Body of pancreas (tissue), 4 donors: ENCODE measurements at places on chromosomes 3 and 15. TPM values are rescaled to one million over a fixed set of nuclear protein-coding genes. Genes with fewer than 3 reads are reported as not detected.

SEMA6D gene
- 18.2 TPM for total RNA-seq

MAGEF1 gene
- 21.8 TPM for total RNA-seq

SLC28A2 gene
- total RNA-seq: not detected

KNG1 gene
- total RNA-seq: not detected

FRG2C gene
- total RNA-seq: not detected

ADGRG7 gene
- total RNA-seq: not detected

ATP13A5 gene
- not detected for total RNA-seq

DNA sequence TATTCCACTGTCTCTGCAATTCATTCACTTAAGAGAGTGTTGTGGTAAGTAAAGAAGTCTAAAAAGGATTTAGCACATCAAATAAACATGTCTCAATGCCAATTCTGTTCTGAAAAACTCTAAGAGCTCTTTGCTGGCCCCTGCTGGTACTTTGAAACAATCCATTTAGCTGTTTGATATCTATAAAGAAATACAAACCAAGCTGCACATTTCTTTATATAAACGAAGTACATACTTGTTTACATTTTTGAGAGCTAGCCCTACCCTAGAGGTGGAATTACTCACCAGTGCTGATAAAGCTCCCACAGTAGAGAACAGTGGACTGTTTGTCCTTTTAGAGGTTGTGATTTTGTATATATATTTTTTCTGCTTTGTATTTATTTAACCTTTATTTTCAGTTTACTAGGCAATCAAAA, 75.5 kb downstream of the NEDD4 start:
- H3K27me3 ChIP-seq: no peaks in the 10 kb centered on the region
- DNase-seq: peak; percentile 40
- H3K4me1 ChIP-seq: no peaks in the 10 kb centered on the region
- no peak overlapping the region for H3K4me3 ChIP-seq
- H3K36me3 ChIP-seq: no peaks in the 10 kb centered on the region

DNA sequence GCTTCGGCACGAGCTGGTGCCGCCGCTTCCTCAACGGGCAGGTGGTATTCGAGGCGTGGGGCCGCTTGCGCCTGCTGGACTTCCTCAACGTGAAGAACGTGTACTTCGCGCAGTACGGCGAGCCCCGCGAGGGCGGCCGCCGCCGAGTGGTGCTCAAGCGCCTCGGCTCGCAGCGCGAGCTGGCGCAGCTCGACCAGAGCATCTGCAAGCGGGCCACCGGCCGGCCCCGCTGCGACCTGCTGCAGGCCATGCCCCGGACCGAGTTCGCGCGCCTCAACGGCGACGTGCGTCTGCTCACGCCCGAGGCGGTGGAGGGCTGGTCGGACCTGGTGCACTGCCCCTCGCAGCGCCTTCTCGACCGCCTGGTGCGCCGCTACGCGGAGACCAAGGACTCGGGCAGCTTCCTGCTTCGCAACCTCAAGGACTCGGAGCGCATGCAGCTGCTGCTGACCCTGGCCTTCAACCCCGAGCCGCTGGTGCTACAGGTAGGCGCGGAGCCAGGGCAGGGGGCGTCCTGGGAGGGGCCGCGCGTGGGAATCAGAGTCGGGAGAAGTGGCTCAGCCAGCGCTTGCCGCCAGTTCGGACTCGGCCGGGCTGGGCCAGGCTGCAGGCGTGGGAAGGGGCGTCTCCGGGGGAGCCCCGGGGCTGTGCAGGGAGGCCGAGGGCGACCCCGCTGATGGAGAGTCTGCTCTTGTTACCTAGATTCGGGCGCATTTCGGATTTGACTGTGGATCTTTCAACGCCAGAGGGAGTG, 1.1 kb downstream of the DIPK2A start:
- H3K4me1 ChIP-seq: peaks cover 28% of the 10 kb centered on the region
- H3K36me3 ChIP-seq: no peaks in the 10 kb centered on the region
- DNase-seq: peak; percentile 79
- no peaks in the 10 kb centered on the region for H3K27me3 ChIP-seq
- peak overlapping the region; percentile 95 for H3K27ac ChIP-seq

DNA sequence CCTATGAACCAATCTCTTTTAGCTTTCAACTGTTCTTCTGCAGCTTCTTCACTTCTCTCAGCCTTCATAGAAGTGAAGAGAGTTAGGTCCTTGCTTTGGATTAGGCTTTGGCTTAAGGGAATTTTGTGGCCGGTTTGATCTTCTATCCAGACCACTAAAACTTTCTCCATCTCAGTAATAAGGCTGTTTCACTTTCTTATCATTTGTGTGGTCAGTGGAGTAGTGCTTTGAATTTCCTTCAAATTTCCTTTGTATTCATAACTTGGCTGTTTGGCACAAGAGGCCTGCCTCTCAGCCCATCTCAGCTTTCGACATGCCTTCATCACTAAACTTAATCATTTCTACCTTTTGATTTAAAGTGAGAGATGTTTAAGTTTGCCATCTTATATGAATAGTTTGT, 21.7 kb downstream of the DZIP1L start:
- no peaks in the 10 kb centered on the region for H3K36me3 ChIP-seq
- no peak overlapping the region for H3K27ac ChIP-seq
- H3K27me3 ChIP-seq: no peaks in the 10 kb centered on the region

- H3K27me3 ChIP-seq: no peaks in the 10 kb centered on the region
- DNase-seq: no peak
- no peak overlapping the region for H3K4me3 ChIP-seq
- no peak overlapping the region for H3K27ac ChIP-seq
- H3K36me3 ChIP-seq: no peaks in the 10 kb centered on the region
- H3K4me1 ChIP-seq: peaks cover 25% of the 10 kb centered on the region
Measured at GRCh38 chr15:41561777-41562145, 2.7 kb downstream of the TYRO3 start.

DNA sequence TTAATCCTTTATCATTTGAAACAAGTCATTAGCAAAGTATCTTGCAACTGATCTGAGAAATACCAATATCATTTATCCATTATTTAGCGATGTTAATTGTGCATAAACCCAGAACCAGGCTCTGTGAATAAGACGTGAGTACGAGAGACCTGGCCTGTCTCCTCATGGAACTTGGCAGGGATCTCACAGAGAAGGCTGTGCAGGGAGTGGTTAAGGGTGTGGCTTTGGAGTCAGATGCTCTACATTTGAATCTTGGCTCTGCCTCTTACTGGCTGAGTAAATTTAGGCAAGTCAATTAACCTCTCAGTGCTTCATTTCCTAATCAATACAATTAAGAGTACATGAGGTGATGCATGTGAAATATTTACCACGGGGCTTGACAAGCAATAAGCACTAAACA, 39.9 kb upstream of the TBL1XR1 start:
- H3K4me1 ChIP-seq: no peaks in the 10 kb centered on the region
- no peaks in the 10 kb centered on the region for H3K27me3 ChIP-seq
- H3K27ac ChIP-seq: no peak overlapping the region
- H3K36me3 ChIP-seq: no peaks in the 10 kb centered on the region

DNA sequence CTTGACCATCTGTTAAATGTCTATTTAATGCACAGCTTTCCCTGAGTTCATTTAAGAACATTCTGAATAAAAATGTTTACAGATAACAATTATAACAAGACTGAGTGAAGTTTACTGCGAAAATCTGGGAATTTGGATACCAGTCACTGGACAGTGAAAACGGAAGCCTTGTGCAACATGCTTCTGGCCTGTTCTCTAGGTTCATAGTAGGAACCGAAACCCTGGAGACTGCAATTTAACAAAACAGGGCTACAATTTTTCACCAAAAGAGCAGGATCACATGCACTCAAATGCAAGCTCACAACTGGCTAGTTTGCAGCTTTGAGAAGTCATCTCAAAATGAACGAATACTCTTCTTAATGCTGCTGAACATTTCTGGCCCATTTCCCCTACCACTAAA, 435.9 kb downstream of the NR2F2 start:
- H3K27ac ChIP-seq: no peak overlapping the region
- no peak for DNase-seq
- no peaks in the 10 kb centered on the region for H3K27me3 ChIP-seq
- no peak overlapping the region for H3K4me3 ChIP-seq

DNA sequence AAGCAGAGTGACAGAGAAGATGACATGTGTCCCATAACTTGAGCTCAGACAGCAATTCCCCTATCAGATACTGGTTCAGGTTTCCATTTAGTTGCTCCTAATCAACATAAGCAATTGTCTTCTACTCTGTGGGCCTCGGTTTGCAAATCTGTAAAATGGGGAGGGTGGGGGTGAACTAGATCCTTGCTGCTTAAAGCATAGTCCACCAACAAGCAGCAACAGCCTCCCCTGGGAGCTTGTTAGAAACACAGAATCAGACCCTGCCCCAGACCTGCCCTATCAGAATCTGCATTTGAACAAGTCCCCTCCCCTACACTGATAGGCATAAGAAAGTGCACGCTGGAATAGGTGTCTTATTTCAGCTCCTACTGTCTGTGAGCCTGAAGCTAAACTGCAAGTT, 87.8 kb downstream of the CEMIP start:
- H3K27ac ChIP-seq: no peak overlapping the region
- no peaks in the 10 kb centered on the region for H3K27me3 ChIP-seq

DNA sequence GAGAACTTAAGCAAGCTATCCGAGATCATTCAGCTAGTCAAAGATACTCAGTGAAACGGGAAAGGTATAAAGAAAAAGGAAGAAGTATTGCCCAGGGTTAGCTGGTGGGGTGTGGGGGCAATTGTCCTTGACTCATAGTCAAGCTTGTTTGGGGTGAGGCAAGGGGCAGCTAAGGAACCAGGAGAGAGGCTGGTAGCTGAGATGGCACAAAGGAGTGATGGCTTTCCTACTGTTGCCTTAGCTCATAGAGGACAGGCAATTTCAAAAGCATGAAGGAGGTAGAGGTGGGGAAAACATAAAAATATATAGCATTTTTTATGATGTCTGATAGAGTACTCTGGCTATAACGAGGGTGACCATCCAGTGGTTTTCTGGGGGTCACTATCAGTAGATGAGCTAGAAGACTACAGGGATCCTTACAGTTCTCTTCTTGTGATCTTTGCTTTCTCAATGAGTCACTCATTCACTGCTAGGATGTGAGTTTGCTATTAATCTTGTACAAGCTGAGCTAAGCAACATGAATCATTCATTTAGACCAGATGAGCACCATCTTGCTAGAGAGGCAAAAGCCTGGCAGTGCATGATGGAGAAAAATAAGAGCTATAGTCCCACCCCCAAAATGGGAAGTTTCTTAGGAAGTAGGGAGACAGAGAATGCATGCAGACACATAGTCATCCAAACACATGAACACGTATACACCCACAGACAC, 207.1 kb upstream of the PFN2 start:
- peaks cover 19% of the 10 kb centered on the region for H3K4me1 ChIP-seq
- H3K36me3 ChIP-seq: no peaks in the 10 kb centered on the region
- DNase-seq: no peak
- no peaks in the 10 kb centered on the region for H3K27me3 ChIP-seq

DNA sequence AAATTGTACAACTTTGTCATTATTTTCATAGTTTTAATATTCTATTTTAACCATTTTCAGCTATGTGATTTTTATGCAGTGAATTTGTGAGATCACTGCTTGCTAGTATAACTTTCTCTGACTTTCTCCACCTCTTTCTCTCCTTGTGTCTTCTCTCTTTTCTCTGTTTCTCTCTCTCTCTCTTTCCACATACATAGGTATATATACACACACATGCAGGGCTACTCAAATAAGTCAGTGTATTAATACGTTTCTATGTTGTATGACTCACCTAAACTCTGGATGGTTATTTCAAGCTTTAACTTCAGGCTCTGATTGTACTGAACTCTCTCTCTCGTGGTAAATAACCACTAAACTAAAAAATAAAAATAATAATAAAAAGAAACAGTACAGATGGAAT, 1389.3 kb upstream of the ALCAM start:
- no peaks in the 10 kb centered on the region for H3K36me3 ChIP-seq
- no peak overlapping the region for H3K4me3 ChIP-seq
- no peaks in the 10 kb centered on the region for H3K4me1 ChIP-seq
- no peak for DNase-seq
